CD8-positive, alpha-beta memory T cell (primary cell): ENCODE measurements at places on chromosomes 7 and 10.

- H3K4me3 ChIP-seq: no peak overlapping the region
- no peak for DNase-seq
- no peak overlapping the region for H3K27ac ChIP-seq
- no peaks in the 10 kb centered on the region for H3K27me3 ChIP-seq
Observed at GRCh38 chr7:7911369-7912123, 57.0 kb upstream of the GLCCI1 start.

- H3K36me3 ChIP-seq: no peaks in the 10 kb centered on the region
- H3K27ac ChIP-seq: no peak overlapping the region
- DNase-seq: no peak
- H3K4me3 ChIP-seq: no peak overlapping the region
Observed at GRCh38 chr7:44193011-44193802, 4.0 kb upstream of the GCK start.

- H3K27me3 ChIP-seq: no peaks in the 10 kb centered on the region
- DNase-seq: no peak
- no peak overlapping the region for H3K4me3 ChIP-seq
Observed at GRCh38 chr10:78336402-78336791, 302.7 kb downstream of the RPS24 start.

DNA sequence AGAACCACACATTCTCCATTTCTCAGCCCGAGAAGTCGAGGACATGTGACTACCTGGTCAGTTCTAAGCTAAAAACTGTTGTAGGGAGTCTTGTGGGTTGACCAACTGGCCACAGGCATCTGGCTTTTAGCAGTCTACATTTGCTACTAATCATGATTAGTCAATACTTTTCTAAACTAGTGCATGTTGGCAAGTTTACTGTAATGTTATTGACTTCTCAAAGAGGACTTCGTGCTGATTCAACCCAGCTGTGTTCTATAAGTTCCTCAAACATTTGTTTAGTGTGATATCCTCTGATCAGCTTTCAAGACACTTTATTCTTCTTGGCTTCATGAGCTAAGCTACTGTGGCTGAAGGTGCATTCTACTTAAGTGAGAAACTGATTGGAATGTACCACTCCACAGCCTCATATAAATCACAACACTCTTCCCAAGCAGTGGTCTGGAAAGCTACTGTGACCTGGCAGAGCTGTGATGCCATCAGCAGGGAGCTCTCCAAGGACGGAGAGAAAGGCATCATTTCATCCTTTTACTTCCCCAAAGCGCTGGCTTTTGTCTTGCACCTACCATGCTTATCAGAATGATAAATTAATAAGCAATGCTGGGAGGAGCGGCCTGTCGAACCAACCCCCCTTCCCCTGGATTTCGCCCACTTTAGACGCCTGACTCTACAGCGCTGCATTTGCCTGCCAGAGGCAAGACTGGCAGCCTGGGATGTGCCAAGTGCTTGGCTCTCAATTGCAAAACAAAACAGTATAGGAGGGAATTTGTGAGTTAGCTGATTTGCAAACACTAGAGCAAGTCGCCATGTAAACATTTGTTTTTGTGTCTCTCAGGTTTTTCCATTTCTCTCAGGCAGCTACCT, 206.7 kb upstream of the PLXNA4 start:
- no peaks in the 10 kb centered on the region for H3K27me3 ChIP-seq
- no peaks in the 10 kb centered on the region for H3K4me1 ChIP-seq
- H3K36me3 ChIP-seq: peaks cover 8% of the 10 kb centered on the region

DNA sequence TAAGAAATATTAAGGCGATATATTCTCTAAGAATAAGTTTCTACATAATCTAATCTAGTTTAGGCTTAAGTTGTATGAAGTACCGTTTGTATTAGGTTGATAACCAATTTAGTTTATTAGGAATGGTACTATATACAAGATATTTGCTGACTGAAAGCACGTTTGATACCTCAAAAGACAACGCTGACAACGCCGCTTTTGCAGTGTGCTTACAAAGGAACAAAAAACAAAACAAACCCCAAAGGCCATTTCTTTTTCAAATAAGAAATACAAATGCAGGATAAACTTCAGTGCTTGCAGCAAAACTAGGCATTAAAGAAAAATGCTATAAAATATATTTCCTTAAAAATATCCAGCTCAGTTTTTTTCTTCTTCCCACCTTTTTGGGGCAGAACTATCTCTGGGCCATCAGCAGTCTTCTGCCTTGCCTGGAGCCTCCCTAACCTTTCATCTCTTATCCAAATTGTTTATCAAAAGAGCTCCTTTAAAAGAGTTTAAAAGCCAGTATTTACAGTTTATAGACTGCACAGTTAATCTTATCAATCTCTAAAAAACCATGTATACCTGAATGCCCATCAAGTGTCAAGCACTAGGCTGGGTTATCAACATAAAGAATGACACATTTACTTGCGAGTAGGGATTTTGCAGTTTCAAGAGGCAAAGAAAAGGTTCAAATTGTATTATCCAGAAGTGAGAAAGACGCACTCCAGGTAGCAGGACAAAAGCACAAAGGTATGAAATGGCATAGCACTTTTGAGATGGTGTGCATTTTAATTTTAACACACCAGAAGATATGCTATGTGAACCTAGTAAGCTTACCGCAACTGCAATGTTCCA, 4.1 kb upstream of the KMT2E start:
- DNase-seq: no peak
- H3K27me3 ChIP-seq: no peaks in the 10 kb centered on the region
- H3K4me3 ChIP-seq: peak overlapping the region; percentile 100
- peak overlapping the region; percentile 100 for H3K27ac ChIP-seq
- H3K36me3 ChIP-seq: no peaks in the 10 kb centered on the region

DNA sequence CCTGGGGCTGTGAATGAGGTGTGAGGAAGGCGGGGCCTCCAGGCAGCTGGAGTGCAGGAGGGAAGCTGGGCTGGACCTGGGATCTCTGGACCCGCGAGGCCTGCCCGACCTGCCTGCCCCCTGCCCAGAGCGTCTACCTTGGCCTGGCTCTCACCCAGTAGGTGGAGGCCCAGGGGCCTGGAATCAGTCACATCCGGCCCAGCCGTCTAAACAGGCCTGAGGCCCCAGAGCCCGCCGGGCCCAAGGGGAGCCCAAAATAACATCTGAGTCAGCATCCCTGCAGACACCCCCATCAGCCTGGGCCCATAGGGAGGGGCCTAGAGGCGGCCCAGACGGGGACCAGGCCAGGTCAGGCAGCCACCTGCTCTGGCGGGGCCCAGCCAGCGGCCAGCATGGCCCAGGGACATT, 15.1 kb upstream of the ELN start:
- H3K4me3 ChIP-seq: no peak overlapping the region
- no peaks in the 10 kb centered on the region for H3K4me1 ChIP-seq
- H3K36me3 ChIP-seq: no peaks in the 10 kb centered on the region
- no peaks in the 10 kb centered on the region for H3K27me3 ChIP-seq
- no peak for DNase-seq
